ENCODE measurements at places on chromosomes 11 and 22.
A peak's percentile ranks its signal among the peaks of the same experiment; 100 is the strongest.

GRCh38 chr11:22670830-22671229 is 4.4 kb downstream of the GAS2 start:
- DNase-seq, result peak; percentile 37

- no peak for DNase-seq
These were observed 88.2 kb downstream of the SIK3 start for GRCh38 chr11:117009905-117010605.

- DNase-seq, result no peak
These were observed 40.5 kb upstream of the OR9Q1 start for GRCh38 chr11:57983191-57983590.

- DNase-seq, result no peak
These were observed 40.3 kb downstream of the OSBPL5 start for GRCh38 chr11:3124821-3125220.

- no peak for DNase-seq
These were observed 10.9 kb downstream of the MUC6 start for GRCh38 chr11:1025410-1026162.
